A172 (cell line): ENCODE measurements at places on chromosomes 6 and 20. TPM values are rescaled to one million over a fixed set of nuclear protein-coding genes. Genes with fewer than 3 reads are reported as not detected.

C20orf144 gene
- total RNA-seq = 0.05 TPM in 1 of 2 replicates, not detected in the other

CCN5 gene
- not detected in 2 replicates for total RNA-seq

DNA sequence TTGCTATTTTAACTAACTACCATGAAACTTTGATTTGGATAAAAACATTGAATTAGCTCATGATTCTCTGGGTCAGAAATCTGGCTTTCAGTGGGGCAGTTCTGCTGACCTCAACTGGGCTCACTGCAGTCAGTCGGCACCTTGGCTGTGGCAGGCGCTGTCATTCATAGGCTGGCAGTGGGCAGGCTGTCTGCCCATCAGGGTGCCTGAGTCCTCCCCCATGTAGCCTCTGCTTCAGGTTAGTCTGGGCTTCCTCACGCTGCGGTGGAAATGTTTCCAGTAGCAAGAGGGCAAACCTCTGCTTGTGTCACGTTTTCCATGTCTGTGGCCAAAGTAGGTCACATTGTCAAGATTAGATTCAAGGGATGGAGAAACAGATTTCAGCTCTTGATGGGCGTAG is 251.0 kb upstream of the TCF21 start:
- no peak for DNase-seq

- no peak for DNase-seq
These were observed 43.1 kb downstream of the FOXC1 start for GRCh38 chr6:1652842-1653241.
